GM12892 (cell line): ENCODE measurements at places on chromosomes 7 and 10.

DNA sequence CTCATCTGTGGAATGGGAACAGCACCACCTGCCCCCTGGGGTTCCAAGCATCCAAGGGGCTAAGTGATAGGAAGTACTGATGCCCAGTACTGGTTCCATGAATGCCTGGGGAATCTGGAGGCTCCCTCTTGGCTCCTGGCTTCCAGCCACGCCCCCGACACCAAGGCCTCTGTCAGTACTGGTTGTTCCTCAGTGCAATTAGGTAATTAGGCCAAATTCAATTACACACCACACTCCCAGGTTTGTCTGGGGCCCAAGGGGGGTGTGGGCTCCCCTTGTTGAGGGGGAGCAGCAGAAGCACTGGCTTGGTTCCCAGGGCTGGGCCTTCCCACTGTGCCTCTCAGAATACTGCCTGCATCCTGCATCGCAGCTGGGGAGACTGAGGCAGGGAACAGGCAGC lies 114.4 kb upstream of the PPIF start:
- DNase-seq: no peak

- DNase-seq: no peak
Observed at GRCh38 chr7:22061775-22062174, 116.1 kb upstream of the CDCA7L start.

DNA sequence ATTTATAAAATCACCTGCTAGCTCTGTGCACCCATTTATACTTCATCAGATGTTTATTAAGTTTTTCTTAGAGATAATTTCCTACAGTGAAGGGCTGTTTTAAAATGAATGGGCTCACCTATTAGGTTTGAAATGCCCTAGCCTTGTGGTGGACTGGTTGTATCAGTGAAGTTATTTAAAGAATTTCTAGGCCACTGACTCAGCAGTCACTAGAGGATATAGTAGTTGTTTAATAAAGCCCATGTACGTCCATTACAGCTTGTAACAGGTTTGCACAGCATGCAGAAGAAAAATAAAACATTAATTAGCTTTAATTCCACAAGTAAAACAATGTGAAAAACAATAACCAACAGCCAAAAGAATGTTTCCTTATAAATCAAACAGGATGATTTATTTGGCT lies 128.0 kb downstream of the RSU1 start:
- no peak for DNase-seq

- peak; percentile 91 for DNase-seq
Observed at GRCh38 chr7:128940494-128941322, 3.0 kb downstream of the IRF5 start.

DNA sequence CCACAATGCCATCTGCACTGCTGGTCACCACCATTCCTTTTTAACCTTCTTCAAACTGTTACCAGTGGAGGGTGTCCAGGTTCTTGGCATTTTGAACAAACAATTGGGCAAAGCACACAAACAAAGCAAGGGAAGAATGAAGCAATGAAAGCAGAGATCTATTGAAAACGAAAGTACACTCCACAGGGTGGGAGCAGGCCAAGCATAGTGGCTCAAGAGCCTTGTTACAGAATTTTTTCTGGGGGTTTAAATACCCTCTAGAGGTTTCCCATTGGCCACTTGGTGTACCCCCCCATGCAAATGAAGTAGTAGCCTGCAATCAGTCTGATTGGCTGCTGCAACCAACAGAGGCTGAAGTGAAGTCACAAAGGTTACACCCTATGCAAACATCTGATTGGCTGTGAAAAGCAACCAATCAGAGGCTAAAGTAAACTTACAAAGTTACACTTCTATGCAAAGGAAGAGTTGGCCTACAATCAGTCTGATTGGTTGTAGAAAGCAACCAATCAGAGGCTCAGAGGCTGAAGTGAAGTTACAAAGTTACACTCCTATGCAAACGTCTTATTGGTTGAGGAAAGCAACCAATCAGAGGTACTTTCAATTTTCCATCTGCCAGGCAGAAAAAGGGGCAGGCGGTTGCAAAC lies 103.2 kb upstream of the WAC start:
- DNase-seq: no peak

GRCh38 chr10:110810625-110811024 lies 61.1 kb upstream of the PDCD4 start:
- DNase-seq: no peak

DNA sequence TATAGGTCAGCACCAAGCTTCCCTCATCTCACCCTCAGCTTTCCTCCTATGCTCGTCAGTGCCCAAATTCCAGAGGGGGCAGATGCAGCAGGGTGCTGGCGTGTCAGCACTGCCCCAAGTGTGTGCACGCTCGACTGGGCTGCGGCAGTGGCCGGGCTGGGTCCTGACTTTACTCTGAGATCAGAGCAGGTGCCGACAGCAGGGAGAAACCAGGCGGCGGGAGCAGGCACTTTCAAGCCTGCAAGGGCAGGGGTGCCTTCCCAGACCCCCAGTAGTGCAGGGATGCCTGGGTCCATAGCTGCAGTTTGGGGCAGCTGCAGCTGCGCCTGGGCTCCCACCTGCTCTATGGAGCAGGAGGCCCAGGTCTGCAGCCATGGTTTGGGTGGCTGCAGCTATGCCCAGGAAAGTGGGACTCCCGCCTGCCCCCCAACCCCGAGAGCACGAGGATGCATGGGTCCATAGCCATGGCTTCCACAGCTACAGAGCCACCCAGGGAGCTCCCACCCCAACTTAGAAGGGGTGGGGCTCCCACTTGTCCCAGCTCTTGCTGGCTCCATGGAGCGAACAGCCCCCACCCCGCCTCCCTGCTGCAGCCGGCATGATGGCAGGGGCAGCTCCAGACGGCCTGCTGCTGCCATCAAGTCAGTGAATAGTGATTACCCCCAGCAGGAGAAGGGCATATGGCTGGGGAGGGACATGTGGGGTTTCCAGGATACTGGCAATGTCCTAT lies 199.2 kb upstream of the KMT2E start:
- no peak for DNase-seq

GRCh38 chr7:143953421-143953820 lies 1.2 kb upstream of the OR2F1 start:
- DNase-seq: no peak

DNA sequence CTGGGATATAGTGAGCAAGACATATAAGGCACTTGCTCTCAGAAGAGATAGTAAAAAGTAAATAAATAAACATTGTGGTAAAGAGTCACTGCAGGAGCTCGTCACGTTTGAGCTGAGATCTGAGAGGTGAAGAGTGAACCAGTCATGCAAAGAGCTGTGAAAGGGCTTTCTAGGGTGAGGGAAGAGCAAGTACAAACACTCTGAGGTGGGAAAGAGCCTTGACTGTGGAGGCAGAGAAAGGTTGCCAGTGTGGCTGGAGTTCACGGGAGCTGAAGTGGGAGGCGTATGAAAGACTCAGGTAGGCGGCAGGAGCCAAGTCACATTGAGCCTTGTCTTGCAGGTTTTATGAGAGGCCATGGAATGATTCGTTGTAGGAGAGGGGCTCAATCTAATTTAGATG lies 141.0 kb downstream of the C1GALT1 start:
- no peak for DNase-seq

DNA sequence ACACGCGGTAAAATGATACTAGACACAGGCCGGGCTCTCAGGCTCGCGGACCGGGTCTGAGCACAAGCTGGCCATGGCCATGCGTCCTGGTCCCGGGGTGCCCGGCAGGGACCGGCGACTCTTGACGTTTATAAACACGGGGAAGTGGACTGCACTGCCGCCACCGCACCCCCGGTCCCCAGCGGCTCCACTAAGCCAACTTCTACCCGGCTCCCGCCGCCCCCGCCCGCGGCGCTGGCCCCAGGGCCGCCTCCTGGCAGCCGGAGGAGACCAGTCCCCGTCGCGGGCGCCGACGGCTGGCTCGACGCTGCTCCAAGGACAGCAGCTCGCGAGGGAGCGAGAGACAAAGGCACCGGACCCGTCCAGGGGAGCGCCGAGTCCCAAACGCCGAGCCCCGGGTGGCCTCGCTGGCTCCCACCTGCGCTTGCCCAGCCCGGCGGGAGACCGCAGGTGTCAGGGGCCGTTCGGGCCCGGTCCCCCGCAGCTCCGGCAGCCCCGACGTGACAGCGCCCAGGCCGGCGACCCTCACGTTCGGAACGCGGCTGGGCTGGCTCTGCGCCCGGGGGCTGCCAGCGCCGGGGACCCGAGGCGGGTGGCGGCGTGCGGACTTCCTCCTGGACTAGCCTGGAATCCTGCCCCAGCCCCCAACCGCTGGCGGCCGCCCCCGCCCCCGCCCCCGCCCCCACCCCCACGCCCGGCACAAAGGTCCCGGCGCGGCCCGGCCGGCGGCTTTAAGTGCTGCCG lies 517 bp downstream of the ITGB1 start:
- no peak for DNase-seq

DNA sequence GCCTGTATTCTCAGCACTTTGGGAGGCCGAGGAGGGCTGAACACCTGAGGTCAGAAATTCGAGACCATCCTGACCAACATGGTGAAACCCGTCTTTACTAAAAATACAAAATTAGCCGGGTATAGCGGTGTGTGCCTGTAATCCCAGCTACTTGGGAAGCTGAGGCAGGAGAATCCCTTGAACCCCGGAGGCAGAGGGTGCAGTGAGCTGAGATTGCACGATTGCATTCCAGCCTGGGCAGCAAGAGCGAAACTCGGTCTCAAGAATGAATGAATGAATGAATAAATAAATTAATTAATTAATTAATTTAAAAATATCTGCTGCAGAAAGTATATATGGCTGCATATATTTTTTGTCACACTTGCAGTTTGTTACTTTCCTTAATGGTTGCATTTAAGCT lies 781.8 kb downstream of the DNAJB9 start:
- no peak for DNase-seq

GRCh38 chr7:13188236-13188805 lies 500.9 kb downstream of the ARL4A start:
- no peak for DNase-seq

DNA sequence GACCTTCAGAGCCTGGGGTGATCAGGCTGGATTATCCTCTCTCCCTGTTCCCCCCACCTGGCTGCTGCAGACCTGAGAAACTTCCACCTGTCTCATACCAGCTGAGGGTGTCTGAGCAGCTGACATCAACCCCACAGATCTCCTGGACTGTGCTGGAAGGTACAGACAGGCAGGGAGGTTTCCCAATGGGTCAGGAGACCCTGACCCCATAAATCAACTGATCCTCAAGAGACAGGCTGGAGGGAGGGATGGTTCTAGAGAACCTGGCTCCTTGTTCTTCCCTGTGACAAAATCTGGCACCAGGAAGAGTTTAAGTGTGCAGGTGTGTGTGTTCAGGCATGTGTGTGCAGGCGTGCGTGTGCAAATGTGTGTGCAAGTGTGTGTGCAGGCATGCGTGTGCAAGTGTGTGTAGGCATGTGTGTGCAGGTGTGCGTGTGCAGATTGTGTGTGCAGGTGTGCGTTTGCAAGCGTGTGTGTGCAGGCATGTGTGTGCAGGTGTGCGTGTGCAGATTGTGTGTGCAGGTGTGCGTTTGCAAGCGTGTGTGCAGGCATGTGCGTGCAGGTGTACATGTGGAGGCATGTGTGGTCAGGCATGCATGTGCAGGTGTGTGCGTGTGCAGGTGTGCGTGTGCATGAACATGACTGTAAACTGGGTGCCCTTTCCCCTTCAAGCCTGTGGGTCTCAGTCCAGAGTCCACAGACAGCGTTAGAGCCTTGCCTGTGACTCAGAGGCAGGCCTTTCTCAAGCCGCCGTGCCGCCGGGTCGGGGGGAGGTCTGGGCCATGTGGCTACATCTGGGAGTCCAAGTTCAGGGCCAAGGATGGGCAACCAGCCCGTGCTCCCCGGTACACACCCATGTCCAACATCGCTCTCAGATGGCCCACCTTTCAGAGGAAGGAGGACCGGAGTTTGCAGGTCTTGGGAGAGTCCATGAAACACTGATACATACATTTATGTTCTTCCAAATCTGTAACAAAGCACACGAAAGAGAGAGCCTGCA lies 50.1 kb upstream of the ELN start:
- DNase-seq: no peak

DNA sequence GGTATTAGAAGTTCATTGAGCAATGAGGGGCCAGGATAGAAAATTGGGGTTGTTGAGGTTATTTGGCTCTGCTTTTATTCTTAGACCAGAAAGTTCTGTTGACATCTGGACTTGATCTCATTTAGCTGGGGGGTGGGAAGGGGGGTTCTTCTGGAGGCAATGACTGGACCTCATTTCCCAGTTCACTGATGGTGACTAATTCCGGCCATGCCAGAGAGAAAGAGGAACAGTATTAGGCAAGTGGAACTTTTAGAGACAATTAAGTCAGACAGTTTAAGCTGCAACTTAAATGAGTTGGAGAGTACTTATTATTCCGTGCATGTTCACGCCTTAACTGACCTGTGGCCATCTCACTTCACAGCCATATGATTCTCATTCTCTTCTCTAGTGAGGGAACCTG lies 512.5 kb downstream of the REEP3 start:
- DNase-seq: no peak

DNA sequence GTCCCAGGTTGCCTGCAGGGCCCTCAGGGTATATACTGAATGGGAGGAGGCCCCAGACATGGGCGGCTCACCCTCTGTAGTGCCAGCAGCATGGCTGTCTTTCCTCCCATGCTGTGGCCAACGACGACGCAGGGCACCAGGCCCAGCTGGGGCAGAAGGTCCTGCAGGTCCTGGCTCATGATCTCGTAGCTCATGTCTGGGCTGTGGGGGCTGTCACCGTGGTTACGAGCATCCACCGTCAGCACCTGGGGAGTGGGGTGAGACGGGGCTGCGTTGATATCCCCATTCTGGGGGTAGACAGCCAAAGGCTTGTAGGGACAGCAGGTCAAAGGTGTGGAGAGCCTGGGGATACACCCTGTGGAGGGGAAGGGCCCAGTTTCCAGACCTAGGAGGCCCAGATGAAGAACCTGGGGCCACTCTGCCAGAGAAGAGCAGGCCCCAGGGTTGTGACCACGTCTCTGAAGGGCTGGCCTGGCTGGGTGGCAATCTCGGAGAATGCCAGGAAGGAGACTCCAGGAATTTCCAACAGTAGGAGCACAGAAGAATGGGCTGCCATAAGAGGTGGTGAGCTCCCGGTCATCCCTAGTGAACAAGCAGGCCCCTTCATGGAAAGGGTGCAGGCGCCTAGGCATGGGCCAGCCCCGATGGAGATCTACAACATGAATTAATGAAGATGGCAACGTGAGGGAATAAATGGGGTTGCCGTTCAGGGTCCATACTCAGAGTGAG lies 947 bp downstream of the ABHD11 start:
- DNase-seq: no peak

DNA sequence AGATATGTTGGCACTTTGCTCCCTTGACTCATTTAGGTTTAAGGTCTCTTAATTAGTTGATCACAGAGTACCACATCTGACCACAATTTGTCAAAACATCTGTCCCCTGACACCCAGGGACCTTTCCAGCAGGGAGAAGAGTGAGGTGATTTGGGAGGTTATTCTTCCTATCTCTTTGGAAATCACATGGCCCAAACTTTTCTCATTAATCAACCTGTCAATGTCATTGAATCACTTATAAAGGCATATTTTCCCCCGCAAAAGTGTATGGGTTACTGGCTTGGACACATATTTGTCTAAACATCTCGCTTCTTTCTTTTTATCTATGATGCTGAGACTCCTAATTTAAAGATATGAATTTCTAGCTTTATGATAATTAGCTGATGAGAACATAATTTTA lies 92.4 kb upstream of the RPA3 start:
- no peak for DNase-seq
